ENCODE measurements at places on chromosomes 1 and 21.

GRCh38 chr1:156247460-156248322 is at the start of gene PAQR6:
PAQR6 (minus strand) TSS chr1:156248056; CDS start chr1:156246731, 1,325 bp downstream.
- no peak for DNase-seq

DNA sequence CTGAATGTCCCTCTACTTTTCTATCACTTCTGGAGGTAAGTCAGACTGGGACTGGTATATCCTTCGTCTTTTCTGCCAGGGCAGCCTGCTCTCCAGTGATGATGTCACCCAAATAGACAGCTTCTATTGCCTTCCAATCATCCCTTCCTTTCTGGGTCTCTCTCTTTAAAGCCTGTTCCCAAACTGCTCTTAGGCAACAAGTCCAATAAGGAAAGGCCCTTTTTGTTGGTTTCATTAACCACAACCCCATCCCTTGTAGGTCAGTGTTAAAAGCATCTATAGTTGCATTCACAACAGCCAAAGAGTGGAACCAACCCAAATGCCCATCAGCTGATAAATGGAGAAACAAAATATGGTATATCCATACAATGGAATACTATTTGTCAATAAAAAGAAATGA is 114.4 kb downstream of the CNIH3 start:
- no peak for DNase-seq

DNA sequence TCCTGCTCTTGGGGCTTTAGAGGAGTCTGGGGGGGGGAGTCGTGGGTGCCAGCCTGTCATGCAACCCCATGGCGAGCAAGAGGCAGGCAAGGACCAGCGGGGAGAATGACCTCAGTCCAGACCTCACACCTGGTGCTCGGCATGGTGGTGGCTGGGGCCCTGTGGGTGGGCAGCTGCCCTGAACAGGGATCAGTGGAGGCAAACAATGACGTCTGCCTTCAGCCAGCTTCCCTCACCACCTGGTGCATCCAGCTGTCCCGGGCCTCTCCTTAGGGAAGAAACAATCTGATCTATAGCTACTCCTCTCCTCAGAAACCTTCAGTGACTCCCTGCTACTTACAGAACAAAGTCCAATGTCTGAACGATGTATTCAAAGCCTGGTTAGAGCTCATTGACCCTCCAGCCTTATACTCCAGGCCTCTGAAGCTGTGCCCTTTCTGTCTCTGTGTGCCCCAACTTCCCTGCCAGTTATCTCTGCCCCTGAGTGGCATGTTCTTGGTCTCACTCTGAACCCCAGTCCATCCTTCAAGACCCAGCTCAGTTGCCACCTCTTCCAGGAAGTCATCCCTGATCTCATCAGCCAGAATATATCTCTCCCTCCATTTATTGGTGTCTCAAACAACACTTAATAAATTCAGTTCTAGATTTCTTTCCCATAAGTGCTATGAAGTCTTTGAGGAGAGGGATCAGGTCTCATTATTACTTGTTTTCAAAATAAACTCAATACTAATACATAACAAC is 6.6 kb downstream of the PADI2 start:
- no peak for DNase-seq

- no peak for DNase-seq
Observed at GRCh38 chr1:192756314-192756713, 52.5 kb upstream of the RGS2 start.

- no peak for DNase-seq
Observed at GRCh38 chr1:208357644-208358507, 113.7 kb upstream of the PLXNA2 start.

GRCh38 chr1:205583461-205584130 is 48.2 kb downstream of the ELK4 start:
- DNase-seq, result no peak

GRCh38 chr1:1237874-1238701 is 6.1 kb downstream of the B3GALT6 start:
- DNase-seq, result no peak

DNA sequence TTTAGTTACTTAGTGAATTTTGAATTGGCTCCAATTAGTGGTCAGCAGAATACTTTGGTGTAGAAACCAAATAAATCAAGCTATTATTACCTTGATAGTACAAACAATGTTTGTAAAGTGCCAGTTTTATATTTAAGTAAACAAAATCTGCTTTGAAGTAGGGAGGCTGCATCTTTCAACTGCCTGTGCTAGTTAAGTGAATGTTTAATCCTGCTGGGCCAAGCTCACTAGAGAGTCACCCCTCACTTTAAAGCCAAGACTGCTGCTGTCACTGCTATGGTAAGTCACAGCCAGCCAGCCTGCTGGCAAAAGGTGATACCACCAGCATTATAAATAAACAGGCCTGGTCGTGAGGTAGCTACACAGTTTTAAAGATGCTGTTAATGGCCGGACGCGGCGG is 10.3 kb upstream of the CFAP126 start:
- no peak for DNase-seq

All from activated CD4-positive, alpha-beta T cell treated with anti-CD3 and anti-CD28 coated beads, Interleukin-2, Interleukin-4, amounts not matched to agents 100 ng/mL and 50 ng/mL, durations not matched to agents 16 hours and 8 hours (primary cell).